ENCODE measurements at places on chromosomes 12 and 14.

DNA sequence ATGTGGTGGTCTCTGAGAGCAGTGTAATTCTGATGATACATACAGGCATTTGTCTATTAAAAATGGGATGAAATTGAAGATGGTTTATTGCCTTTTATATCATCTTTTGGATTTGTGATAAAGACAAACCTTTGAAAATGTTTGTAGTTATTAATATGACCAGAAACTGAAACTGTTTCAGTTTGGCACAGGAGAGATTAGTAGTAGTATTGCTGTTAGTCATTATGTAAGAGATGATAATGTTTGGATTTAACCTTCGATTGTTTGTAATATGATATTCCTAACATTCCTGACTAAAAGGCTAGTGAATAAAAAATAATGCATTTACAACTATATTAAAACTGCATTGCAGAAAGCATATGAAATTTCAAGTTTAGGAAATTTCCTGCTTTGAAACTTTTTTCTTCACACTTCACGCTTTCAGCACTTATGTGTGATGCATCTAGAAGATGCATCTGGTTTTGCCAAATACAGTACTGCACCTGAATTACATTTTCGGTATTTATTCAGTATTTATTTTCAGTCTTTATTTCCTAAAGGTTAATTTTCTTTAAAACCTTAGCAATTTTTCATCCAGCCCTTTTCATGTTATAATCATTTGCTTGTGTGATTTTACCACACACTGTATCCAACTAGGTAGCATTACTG is 25.5 kb downstream of the ADIPOR2 start:
- no peak for DNase-seq

GRCh38 chr12:113386866-113387566 is 16.7 kb downstream of the SDS start:
- no peak for DNase-seq

GRCh38 chr12:14260011-14260993 is 105.2 kb upstream of the ATF7IP start:
- no peak for DNase-seq

- no peak for DNase-seq
Measured at GRCh38 chr14:73393375-73393774, 65.0 kb downstream of the NUMB start.

GRCh38 chr14:51726166-51726899 is 74.6 kb downstream of the FRMD6 start:
- DNase-seq: no peak

- DNase-seq: no peak
Measured at GRCh38 chr12:52534482-52534881, 14.3 kb upstream of the KRT5 start.

DNA sequence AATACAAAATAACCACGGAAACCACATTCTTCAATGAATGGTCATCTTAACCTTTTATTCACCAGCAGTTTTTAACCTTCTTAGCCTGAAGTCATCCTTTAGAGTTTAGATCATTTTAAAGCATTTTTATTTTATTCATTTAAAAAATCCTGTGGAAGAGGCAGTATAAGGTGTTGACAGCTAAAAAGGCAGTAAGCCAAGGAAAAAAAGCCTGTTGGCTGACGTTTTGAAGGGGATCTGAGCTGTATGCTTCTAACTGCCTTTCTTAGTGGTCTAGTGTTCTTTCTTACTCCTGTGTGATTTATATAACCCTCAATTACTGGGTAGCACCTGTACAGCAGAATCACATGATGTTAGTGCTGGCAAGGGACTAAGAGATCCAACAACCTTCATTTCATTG is 438.3 kb upstream of the SEL1L start:
- no peak for DNase-seq

- no peak for DNase-seq
Measured at GRCh38 chr14:101332281-101332680, 229.0 kb upstream of the DIO3 start.

DNA sequence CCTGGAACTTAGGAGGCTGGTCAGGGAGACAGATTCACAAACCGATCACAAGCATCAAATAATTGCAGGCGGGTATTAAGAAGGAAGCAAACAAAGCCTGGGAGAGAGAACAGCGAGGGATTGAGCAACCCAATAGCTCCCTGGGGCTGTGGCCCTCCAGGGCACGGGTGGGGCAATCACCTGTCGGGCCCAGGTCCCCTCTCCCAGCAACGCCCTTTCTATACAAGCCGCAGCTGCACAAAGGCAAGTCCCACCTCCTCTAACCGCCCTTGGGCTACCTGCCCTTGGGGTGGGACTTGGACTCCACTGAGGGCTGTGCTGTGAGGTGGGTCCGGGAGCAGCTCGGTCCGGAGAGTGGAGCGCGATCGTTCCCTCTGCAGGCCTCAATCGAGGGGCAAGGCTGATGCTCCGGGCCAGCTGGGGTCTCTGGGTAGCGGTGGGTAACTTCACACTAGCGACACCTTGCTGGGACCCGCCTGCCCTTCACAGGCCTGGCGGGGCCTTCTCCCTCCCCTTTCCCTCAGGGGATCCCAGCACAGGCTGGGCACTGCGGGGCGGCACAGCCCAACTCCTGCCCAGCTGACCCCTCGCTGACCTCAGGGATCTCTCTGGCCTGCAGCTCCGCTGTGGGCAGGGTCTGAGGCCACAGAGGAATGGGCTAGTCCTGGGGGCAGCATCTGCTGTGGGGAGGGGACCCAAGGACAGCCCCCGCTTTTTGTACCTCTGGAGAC is 8.0 kb downstream of the PHB2 start:
- no peak for DNase-seq

DNA sequence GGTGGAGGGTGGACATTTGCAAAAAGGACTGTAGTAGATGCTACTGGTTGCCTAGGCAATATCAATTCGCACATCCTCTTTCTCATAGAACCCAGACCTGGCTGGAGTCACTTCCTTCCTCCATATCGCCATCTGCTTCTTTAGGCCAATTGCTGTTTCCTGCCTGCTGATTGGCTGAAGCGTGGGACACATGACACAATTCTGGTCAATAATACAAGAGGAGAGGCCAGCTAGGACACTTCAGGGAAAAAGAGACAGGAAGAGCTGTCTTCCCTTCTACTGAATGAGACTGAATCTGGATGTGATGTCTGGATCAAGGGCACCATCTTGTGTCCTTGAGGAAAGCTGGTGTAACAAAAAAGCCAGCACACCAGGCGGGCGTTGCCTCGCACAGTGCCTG is 53.8 kb downstream of the TRPV4 start:
- DNase-seq: peak; percentile 36

DNA sequence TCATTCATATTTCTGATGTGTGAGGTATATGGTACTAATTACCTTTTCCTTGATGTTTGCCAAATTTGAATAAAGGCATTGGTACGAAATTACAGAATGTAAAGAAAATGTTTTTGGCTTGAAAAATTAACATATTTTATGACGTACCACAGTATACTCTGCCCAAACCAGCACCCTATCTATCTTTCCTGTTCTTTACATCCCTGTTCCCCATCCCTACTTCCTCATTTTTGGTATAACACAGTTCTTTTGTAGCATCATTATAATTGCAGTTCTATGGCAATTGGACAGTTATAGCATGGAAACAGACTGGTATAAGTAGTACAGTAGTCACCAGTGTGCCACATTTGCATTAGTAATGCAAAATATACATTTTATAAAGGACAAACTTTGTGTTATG is 7.0 kb upstream of the CCT2 start:
- peak; percentile 19 for DNase-seq

- DNase-seq: no peak
Measured at GRCh38 chr14:24708684-24709083, 74.7 kb upstream of the GZMB start.

DNA sequence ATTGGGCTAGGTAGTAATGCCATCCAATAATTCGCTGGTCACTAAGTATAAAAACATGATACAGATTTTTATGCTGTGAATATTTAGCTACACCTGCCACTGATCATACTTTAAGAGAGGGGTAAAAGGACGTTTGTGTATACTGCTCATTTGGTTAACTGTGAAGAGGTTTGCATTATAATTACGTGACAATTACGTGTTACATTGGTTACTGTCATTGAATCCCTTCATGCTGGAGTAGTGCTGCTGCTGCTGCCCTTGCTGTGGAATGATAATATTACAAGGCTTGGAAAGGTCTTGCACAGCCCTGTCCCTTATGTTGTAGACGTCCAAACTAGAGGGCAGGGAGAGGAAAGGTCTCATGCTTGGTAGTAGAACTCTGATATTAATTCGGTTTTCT is 312.2 kb upstream of the ATP2B1 start:
- DNase-seq: no peak

GRCh38 chr14:29603696-29604095 is 324.0 kb downstream of the PRKD1 start:
- no peak for DNase-seq

DNA sequence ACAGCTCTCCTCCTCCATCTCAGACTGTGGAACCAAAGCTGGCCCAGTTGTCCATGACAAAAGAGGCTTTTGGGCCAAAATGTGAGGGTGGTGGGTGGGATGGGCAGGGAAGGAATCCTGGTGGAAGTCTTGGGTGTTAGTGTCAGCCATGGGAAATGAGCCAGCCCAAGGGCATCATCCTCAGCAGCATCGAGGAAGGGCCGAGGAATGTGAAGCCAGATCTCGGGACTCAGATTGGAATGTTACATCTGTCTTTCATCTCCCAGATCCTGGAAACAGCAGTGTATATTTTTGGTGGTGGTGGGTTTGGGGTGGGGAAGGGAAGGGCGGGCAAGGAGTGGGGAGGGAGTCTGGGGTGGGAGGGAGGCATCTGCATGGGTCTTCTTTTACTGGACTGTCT is 11.8 kb upstream of the TAMALIN start:
- no peak for DNase-seq

GRCh38 chr14:35395283-35395682 is 9.3 kb downstream of the NFKBIA start:
- DNase-seq: no peak

DNA sequence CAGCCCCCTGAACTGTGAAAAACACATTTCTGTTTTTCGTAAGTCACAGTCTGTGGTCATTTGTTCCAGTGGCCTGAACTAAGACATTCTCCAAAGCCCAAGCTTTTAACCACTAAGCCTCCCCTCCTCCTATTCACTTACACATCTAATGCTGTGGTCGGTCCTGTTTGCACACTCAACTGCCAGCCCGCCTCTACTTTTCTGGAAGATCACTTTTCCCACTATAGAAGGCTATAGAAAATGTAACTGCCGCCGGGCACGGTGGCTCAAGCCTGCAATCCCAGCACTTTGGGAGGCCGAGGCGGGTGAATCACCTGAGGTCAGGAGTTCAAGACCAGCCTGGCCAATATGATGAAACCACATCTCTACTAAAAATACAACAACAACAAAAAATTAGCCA is 524.7 kb upstream of the TMEM132C start:
- DNase-seq: no peak

DNA sequence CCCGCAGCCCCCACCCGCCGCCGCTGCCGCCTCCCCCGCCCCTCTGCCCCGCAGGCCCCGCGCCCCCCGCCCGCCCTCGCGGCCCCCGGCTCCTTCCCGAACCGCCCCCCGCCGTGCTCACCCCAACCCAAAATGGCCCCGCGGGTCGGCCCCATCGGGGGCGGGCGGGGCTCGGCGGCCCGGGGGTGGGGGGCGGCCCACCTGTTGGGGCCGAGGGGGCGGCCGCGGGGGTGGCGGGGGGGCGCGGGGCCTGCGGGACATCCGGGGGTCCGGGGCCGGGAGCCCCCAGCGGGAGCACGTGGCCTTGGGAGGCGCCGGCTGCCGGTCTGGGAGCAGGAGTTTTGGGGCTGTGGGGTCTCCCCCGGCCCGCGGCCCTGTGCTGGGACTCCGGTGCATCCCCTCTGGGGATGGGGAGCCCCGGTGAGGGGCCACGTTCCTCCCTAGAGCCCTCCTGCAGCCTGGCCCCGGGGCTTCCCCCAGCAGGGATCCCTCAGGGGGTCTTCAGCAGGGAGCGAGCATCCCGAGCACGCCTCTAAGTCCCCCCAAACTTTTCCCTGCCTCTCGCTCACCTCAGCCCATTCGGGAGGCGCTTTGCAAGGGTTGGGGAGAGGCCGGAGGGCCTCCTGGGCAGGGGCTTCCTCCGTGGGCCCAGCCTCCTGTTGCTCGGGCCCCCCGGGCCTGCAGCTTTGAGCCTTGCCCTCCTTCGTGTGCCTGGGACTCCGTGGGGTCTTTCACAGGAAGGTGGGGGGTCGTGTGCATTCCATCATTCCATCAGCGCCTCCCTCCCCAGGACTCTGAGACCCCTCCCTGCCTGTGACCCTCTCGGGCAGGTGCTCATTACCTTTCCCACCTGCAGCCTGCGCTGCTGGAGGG is 710 bp downstream of the MTA1 start:
- DNase-seq: no peak
